ENCODE measurements at places on chromosomes 1 and 21.

DNA sequence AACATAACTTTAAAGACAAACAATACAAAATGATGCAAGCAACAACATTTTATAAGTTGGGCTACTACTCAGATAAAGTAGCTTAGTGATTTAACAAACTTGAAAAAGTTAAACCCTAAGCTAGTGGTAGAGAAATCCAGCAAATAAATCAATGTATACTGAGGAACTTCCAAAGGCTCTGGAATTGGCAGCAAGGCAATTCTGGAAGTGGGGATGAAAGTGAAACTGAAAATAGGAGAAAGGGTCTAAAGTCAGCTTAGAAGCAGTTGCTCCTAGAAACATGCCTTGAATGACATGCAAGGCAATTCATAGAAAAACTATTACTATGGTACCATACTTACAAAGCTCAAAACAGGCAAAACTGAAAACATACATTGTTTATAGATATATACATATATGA is 90.0 kb upstream of the CAMK1G start:
- no peak for DNase-seq

DNA sequence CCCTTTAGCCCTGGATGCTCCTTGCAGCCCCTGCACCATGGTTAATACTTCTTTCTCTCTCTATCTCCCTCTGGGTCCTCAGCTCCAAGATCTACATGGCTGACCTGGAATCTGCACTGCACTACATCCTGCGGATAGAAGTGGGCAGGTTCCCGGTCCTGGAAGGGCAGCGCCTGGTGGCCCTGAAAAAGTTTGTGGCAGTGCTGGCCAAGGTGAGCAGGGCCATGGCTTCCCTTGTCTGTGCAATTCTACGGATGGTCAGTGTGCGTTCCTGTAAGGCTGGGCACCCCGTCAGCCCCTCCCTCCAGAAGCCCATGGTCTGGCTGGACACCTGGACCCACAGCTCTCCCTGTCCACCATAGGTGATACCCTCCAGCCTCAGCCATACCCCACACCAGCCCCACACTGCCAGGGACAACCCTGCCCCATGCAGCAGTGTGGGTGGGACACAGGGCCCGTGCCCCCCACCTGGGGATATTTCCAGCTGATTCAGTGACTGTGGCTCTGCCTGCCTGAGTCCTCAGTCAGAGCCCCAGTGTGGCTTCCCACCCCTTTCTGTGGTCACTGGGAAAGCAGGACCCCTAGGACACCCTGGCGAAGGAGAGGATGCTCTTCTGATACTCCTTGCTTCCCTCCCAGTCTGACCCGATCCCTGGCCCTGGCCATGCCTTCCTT is 31.4 kb downstream of the QSOX1 start:
- DNase-seq, result no peak

DNA sequence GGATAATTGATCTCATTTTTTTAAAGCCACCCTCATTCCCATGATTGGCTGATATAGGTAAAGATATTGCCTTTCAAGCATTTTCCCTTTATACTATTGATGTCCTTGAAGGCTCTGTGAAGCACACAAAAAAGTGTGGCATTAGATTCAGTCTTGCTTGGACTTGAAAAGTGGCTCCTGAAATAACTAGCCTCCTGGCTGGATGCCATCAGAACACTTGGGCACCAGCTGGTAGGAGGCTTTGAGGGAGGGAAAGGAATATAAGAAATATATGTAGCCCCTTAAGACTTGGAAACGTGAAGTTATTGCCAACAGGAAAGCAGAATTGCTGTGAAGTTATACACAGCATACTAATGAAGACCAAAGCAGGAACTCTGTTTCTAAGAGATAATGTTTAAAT is 14.1 kb downstream of the MTR start:
- no peak for DNase-seq

DNA sequence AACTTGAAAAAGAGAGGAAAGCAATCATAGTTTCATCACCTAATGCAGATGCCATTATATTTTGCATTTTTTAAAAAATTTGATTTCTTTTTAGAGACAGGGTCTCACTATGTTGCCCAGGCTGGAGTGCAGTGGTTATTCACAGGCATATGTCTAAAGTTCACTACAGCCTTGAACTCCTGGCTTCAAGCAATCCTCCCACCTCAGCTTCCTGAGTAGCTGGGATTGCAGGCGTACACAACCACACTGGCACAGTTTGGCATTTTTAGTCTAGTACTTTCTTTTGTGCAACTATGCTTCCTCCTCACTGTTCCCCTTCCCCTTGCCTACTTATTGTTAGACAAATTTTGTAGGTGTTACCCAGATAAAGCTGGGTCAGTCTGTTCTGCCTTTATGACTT is 18.0 kb downstream of the RHOU start:
- no peak for DNase-seq

- no peak for DNase-seq
These were observed 820 bp downstream of the NUP210L start for GRCh38 chr1:154154053-154154452.

- DNase-seq, result no peak
These were observed 1.8 kb upstream of the LAMTOR5 start for GRCh38 chr1:110409316-110409715.

GRCh38 chr1:114756949-114757454 is 782 bp downstream of the CSDE1 start:
- DNase-seq, result no peak

- DNase-seq, result no peak
These were observed 21.0 kb upstream of the ERRFI1 start for GRCh38 chr1:8047112-8047511.

- DNase-seq, result no peak
These were observed 4.4 kb downstream of the CD53 start for GRCh38 chr1:110877364-110877763.
